Placental epithelial cell (primary cell): ENCODE measurements at places on chromosomes 11 and 22. TPM values are rescaled to one million over a fixed set of nuclear protein-coding genes. Genes with fewer than 3 reads are reported as not detected.

ZNF70 gene
- 5.1 and 6.5 TPM in 2 replicates for total RNA-seq

CHRDL2 gene
- not detected in 2 replicates for total RNA-seq

HTR3B gene
- not detected in 2 replicates for total RNA-seq

OR51B2 gene
- total RNA-seq, result not detected in 2 replicates

MRGPRE gene
- 0.87 TPM in 1 of 2 replicates, not detected in the other for total RNA-seq
